Activated CD4-positive, alpha-beta T cell treated with anti-CD3 and anti-CD28 coated beads, Interleukin-2, amount 50 U/mL, for 1 hour (primary cell): ENCODE measurements at places on chromosomes 2 and 18.

DNA sequence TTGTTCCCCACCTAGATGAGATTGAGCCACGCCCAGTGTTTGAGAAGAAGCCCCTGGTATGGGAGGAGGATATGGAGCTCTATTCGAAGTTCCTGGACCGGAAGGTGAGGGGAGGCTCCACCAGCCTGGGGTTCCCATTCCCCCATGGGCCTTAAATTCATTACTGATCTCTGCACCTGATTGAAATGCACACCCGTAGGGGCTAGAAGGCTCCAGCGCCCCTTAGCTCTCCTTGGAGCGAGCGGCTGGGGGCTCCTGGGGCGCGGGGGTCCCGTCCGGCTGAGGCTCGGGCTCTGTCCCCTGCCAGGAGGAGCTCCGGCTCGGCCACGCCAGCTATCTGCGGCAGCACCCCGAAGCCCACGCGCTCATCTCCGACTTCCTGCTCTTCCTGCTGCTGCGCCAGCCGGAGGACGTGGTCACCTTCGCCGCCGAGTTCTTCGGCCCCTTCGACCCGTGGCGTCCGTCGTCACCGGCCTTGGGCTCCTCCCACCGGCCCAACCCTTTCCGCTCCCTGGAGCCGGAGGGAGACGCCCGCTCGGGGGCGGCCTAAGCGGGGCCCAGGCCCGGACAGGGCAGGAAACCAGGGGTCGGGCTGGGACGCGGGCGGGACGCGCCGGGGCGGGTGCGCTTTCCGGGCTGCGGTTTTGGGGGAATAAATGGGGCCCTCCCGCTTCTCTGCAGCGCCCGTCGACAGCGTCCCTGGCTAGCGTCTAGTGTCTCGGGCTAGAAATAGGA is 10.9 kb downstream of the CATIP start:
- DNase-seq, result peak; percentile 67

DNA sequence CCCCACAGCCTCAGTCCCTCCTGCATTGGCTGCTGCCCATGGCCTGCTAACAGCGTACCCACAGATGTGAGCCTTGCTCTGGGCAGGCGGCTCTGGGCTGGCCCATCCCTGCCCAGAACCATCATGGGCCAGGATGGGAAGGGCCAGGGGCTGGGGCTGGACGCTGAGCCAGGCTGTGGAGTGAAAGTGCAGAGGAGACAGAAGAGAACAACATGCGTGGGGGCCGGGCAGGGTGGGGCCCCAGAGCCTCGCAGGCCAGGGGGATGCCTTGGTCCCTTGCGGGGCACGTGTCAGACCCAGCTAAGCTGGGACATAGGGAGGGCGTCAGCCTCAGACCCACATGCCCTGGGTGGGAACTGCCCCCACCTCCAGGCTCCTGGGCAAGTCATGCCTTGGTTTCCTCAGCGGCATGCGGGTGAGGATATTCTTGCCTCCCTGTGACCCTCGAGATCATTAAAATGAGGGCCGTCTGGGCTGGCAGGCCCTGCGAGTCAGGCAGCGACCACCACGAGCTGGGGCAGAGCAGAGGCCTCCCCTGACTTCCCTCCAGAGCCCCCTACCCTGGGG is 27.3 kb downstream of the GPC1 start:
- no peak for DNase-seq

DNA sequence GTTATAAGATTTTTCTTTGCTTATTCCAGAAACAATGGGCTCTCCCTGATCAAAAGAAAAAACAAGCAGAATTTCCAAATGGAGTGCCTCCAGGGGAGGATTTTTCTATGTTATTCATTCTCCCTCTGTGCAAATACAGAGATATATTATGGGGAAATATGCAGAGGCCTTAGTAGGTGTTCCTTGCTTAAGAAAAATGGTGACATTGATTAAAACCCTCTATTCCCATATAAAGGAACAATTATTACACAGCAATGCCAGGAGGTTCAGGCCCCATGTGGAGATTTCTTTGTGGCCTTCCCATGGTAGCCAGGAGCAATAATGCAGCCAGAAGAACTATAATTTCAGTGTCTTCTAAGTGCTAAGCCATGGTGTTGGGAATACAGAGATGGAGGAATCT is 255.9 kb upstream of the CXCR4 start:
- DNase-seq, result no peak

DNA sequence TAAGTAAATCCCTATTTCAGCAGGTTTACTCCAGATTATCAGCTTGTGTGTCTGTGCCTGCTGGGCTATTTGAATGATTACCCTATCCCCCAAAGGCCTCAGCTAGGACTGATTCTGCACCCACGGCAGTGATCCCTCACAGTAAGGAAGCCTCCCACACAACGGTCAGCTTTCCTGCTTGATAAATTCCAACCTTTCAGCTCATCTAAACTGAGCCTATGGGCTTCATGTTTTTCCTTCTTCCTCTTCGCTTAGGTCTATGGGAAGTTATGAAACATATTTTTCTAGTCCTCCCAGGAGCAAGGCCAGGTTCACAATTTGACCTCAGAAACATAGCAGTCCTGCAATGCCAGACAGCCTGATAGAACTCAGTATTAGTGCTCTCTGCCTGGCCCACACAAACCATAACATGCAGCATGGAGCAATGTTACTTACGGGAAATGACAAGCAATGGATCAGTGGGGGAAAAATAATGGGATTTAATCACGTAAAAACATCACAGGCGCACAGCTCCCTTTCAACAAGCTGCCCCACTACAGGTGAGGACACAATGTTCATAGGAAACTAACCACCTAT is 170.9 kb downstream of the ZNF521 start:
- no peak for DNase-seq

DNA sequence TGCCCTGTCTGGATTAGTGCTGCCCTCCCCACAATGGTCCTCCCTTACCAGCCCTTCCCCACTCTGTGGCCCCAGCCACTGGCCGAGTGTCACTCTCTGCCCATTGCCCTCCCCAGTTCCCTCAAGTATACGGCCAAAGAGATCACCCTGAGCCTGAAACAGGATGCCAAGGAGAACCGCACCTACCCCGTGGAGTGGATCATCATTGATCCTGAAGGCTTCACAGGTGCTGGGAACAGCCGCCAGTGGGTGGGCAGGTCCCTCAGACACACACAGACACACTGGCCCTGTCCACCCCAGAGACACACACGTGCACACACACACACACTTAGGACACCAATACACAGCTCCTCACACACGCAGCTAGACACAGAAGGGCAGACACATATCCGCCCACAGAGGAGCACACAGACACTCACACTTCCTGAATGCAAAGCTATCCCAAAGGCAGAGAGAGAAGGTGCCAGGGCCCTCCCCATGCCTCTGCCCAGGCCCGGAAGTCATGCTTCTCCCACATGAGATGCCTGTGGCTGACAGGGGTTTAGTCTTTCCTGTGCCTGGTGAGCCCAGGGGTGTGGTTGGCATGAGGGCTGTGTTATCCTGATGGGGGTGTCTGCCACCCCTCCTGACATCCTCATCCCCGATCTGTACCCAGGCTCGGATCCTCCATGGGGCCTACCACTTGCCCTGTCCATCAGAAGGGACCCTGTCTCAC is 2.9 kb downstream of the CHRND start:
- DNase-seq, result no peak

- no peak for DNase-seq
These were observed 769.6 kb upstream of the CRIM1 start for GRCh38 chr2:35585972-35586371.

DNA sequence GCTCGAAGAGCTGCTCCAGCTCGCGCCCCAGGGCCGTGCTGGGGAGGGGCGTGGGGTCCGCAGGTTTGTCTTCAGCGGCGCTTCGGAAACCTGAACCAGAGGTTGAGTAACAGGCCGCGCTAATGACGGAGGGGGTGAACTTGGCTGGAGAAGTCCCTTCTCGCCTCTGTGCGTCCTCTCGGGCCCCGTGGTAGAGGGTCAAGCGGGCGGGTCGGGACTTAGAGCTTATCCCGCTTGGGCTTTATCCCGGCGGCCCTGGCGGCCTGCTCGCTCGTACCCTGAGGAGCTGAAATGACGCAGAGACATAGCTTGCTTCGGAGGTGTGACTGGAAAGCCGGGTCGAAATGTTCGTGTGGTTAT is 479 bp downstream of the RNMT start:
- no peak for DNase-seq

GRCh38 chr18:11269257-11269656 is 119.9 kb upstream of the PIEZO2 start:
- no peak for DNase-seq

GRCh38 chr18:48328473-48329210 is 80.5 kb downstream of the ZBTB7C start:
- no peak for DNase-seq

DNA sequence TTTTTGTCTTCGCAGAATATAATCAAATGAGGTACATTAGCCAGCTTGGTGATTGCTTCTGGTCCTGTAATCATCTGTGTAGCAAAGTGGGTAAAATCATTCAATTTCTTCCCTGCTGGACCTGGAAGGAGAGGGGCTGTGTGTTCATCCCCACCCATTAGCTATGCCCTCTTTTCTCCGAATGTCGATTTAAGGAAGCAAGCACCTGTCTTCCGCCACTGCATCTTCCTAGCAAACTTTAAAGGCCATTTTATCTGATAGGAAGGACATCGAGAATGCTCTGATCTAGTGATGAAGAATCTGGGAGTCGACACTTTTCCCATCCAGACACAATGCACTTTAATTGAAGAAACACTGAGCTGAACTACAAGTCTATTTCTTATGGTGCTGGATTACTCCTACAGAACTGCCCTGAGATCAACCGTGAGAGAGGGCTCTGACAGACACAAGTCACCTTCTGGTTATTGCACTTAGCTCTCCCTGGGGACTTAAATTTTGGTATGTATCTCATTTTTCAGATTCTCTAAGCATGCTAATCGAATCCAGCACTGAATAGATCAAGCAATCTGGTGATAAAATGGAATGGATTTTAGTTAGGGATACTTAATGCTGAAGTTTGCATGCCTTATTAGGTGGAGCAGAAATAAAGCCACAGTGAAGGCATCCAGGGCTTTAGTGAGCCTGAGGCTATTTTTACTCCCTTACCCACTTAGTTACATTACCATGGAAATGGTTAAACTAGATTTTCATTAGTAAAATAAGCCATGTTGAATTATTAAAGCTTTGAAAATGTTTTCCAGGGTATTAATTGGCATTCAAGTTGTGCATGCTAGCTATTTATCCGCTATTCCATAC is 1.3 kb downstream of the NYAP2 start:
- DNase-seq, result no peak

DNA sequence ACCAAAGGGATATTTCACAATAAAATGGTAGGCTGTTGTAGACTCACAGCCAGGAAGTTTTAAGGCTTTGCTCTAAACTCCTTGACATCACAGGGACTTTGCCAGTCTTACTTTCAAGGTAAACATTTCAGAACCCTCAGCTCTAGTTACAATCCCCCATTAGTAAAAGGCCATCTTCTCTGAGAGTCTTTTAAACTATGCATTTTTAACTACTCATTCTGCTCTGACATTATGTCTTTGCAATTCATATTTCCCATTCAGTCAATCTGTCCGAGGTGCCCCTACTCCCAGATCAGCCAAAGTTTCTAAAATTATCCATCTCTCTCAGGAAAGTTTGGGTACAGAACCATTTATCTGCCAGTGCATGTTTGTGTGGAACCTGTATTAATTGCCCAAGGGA is 1094.1 kb downstream of the TDRD15 start:
- no peak for DNase-seq

DNA sequence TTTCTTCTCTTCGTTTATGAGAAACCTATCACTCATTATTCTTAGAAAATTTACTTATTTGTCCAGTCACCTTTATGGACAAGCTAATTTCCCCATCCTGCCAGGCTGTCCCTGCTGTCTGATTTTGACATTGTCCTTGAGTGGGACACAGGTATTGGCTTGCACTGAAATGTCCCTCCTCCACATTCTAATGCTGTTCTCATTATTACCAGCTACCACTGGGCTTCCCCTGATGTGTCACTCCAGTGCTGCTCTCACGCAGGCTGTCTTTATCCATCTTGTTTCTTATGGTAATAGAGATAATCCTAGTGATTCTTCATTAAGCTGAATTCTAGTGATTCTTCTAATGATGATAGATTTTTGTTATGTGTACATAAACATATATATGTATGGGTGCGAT is 48.1 kb upstream of the RBMS1 start:
- DNase-seq, result no peak

DNA sequence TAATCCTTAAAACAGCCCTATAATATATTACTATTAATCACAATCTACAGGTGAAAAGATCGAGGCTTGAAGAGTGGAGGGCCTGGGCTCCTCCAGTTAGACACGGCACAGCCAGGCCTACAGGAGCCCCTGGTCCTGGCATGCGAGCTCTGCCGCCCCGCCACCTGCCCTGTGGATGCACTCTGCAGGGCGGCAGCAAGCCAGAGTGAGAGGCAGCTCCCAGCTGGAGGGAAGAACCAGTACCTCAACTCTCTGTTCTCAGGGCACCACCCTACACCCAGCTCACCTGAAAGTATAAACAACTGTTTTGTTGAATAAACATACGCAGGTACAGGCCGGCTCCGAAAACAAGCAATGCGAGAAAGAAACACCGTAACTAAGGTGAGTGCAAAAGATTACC is 34.6 kb downstream of the EIPR1 start:
- DNase-seq, result no peak

- no peak for DNase-seq
These were observed 314.8 kb downstream of the MBD2 start for GRCh38 chr18:53909668-53910067.

DNA sequence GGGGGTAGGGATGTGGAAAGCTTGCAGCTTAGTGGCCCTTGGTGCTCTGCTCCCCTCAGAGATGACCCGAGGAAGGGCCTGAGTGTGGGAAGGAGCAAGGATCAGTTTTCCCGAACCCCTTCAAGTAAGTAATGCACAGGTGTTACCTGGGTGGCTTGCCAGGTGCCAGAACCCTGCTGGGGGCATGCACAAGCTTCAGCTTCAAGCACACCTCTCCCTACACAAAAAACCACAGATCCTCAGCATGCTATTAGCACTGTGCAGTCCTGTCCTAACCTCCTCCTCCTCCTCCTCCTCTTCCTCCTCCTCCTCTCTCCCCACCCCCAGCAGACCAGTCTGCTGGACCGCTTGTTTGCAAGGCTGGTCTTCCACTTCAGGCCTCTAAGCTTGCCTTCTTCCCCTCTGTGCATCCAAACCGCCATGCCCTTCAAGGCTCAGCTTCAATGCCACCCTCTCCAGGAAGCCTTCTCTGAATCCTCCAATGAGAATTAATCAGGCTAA is 114.8 kb downstream of the ACAA2 start:
- no peak for DNase-seq

DNA sequence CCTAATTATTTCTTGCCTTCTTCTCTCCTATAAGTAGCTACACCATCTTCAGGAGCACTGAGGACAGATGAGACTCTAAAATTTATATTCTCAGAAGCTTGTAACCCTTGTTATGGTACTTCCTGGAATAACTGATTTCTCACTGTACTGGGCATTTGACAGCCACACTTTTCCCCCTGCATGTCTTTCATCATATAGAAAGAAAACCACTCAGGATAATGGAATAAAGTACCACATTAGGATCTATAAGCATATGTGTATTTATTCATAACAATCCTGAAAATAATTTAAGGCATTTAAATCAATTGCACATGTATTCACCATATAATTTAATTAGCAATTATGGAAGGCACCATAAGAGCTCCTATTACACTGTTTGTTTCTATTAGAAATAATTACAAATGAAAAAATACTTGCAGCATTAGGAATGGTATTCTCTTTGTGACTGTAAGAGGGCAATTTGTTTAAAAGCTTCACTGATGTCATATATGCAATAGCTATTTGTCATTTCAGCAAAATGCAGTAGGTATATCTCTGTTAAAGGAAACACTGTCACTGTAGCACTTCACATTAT is 216.9 kb upstream of the FSHR start:
- no peak for DNase-seq

- DNase-seq, result no peak
These were observed 95.4 kb downstream of the HAUS1 start for GRCh38 chr18:46199515-46200147.

GRCh38 chr2:175126661-175127060 is 41.3 kb downstream of the ATF2 start:
- DNase-seq, result no peak

GRCh38 chr2:119423811-119424210 is 7.8 kb upstream of the TMEM37 start:
- no peak for DNase-seq
